Fibroblast of mammary gland (primary cell): ENCODE measurements at places on chromosomes 2 and 18.

GRCh38 chr2:26651799-26652198 lies 10.6 kb upstream of the CIB4 start:
- no peak for DNase-seq

GRCh38 chr2:204264085-204264553 lies 281.2 kb upstream of the PARD3B start:
- no peak for DNase-seq

- DNase-seq: no peak
Observed at GRCh38 chr2:129459200-129459876, 520.1 kb upstream of the RAB6C start.

- no peak for DNase-seq
Observed at GRCh38 chr2:239952251-239952650, 72.9 kb downstream of the NDUFA10 start.

DNA sequence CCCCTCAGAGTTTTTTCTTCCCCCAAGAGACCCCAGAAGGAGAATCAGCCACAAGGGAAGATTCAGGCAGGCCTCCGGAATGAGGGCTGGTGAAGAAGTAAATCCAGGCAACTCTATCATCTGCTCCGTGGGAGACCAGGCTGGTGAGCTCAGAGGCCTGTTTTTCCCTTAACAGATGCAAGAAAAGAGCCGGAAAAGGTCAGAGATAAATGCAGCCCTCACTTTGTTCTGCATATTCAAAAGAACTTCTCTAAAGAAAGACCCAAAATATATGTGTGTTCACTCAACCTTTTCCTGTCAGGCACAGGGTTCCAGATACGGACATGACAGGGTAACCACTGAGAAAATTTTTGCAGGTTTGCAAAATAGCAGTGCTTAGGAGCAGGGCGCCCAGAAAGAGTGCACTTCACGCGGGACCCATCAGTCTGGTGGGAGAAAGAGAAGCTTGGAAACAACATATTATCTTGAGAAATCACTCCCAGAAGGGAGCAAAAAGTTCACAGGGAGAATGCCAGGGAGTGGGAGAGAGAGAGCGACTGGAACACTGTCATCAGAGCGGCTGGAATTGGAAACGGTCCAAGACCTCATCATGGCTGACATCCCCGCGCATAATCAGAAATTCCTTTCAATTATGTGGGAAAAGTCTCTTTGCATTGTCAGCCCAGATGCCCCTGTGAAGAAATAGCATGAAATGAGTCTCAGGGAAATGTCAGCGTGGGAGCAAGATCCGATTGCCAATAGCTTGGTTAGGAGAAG lies 244.8 kb upstream of the SLC14A2 start:
- peak; percentile 70 for DNase-seq

- no peak for DNase-seq
Observed at GRCh38 chr2:36253086-36253485, 102.5 kb upstream of the CRIM1 start.

GRCh38 chr2:53697686-53698085 lies 69.9 kb upstream of the CHAC2 start:
- DNase-seq: no peak

- DNase-seq: no peak
Observed at GRCh38 chr18:48215876-48216638, 193.1 kb downstream of the ZBTB7C start.

DNA sequence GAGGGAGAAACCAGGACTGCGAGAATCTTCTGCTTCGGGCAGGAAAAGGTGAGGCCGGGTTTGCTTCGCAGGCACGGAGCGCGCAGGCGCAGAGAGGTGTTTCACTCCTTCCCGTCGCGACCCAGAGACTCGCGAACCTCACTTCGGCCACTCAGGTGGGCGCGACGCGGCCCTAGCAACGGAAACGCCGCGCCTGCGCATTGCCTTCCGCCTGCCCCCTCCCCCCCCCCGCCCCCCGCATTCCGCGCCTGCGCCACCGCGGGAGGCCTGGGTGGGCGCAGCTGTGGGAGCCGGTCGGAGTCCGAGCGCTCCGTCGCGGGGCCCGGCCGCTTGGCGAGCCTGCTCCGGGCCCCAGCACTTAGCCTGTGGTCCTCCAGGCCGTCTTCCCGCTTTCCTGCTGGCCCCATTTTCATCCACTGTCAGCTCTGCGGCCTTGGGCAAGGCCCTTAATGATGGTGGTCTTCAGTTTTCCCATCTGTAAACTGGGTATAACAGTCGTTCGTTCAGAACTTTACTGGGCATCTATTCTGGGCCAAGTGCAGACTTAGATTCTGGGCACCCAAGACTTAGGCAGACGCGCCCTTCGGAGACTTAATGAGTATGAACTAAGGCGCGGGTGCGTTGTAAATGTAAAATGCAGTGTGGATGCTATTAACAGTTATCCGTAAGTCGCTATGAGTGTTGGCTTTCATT lies 62.1 kb upstream of the ACKR3 start:
- DNase-seq: no peak

DNA sequence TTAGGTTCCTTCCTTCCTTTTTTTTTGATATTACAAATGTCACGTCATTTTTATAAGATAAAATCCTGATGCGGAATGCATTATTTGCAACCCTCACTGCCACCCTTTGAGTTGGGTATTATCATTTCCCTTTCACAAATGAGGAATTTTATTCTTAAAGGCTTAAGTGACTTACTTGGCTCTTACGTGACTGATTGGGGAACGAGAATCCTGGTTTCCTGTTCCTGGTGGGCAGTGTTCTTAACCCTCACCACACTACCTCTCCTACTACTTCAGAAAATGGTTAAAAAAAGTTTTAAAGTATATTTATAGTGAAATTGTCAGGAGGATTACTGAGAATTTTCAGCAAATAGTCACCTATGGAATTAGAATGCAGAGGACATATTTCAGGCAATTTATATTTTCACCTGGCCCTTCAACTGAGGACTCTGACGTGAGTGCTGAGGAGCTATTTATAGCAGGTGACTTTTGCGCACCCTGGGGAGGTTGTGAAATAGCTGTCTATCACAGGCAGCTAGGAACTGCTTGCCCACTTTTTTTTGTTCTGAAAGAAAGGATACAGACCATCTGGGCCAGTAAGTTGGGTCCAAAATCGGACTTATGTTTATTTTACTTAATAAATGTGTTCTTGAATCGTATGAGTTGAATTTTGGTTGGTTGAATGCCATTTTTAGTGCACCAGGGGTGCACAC lies 18.7 kb upstream of the RASGRP3 start:
- no peak for DNase-seq

GRCh38 chr2:160022162-160022561 lies 40.3 kb downstream of the PLA2R1 start:
- DNase-seq: peak; percentile 18

GRCh38 chr2:102485147-102485785 lies 12.2 kb downstream of the SLC9A4 start:
- DNase-seq: peak; percentile 1

DNA sequence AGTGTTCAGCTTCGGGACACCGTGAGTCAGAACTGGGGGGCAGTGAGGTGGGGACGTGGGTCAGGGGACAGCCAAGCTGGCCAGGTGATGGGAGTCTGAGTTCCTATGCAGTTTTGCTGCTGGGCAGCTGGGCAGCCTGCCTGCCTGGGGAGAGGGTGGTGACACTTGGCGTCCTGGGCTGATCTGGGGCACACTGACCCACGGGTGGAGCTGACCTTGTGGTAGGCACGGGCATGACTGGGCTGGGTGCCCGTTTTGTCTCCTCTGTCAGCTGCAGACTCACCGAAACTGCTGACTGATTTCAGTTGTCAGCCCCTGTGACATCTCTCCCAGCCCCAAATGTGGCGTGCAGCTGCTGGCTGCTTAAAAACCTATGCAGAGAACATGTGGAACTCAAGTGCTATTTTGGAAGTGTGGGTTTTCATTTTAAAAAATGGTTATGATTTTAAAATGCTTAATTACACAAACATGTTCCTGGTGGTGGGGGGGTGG lies 32.6 kb upstream of the E2F6 start:
- peak; percentile 12 for DNase-seq

- no peak for DNase-seq
Observed at GRCh38 chr2:74850496-74851190, 16.7 kb downstream of the HK2 start.

DNA sequence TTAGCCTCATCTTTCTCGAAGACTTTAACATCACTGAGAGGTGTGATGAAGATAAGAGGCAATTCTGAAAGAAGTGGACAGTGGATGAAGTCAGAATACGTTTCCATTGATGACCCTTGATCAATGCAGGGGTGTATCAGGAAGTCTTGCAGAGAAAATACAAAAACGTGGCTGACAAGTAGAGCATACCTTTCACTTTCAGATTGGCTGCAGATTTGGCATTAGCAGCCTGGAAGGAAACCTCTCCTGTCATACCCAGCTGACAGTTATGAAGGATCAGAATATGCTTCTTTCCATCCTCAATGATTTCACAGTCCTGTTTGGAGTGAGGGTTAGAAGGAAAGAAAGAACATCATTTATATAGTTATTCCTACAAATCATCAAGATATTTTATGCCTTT lies 152.5 kb downstream of the PLEKHA3 start:
- DNase-seq: no peak

GRCh38 chr2:238382381-238382781 lies 44.3 kb upstream of the ASB1 start:
- DNase-seq: peak; percentile 19

GRCh38 chr2:43459446-43460173 lies 136.2 kb downstream of the THADA start:
- DNase-seq: peak; percentile 97

GRCh38 chr2:191637182-191638078 lies 40.5 kb upstream of the NABP1 start:
- DNase-seq: peak; percentile 69

GRCh38 chr2:133586978-133587377 lies 18.7 kb upstream of the NCKAP5 start:
- no peak for DNase-seq

DNA sequence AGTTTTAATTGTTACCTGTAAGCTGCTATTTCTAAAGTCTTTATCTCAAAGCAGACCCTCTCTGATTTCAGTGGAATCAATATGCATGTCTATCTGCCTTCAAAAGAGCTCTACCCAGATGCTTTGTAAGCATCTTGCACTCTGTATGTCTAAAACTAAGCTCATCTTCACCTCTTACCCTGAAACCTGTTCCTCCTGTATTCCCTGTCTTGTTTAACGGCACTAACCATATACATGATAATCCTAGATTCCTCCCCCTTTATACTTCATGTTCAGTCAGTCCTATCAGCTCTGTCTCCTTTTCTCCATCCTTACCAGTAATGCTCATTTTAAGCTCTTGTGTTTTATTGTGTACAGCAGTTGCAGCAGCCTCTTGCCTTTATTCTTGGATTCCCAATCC lies 12.8 kb downstream of the ZC3H15 start:
- no peak for DNase-seq

- no peak for DNase-seq
Observed at GRCh38 chr2:238004077-238004830, 37.4 kb downstream of the UBE2F start.

DNA sequence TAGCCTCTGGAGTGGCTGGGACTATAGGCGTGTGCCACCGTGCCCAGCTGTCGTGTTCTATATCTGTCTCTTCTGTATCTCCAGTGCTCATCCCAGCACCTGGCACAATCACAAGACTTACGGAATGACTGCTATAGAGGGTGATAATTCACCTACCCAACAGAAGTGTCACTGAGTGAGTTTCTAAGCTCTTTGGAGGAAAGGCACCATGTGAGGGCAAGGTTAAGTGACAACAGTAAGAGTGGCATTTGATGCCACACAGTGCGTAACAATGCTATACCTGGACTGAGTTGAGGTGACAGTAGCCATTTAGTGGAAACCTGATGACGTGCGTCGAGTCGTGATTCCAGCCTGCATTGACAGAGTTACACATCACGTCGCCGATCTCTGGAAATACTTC lies 89.0 kb downstream of the KCTD1 start:
- DNase-seq: no peak

GRCh38 chr2:133504566-133505505 lies 63.4 kb downstream of the NCKAP5 start:
- DNase-seq: no peak

DNA sequence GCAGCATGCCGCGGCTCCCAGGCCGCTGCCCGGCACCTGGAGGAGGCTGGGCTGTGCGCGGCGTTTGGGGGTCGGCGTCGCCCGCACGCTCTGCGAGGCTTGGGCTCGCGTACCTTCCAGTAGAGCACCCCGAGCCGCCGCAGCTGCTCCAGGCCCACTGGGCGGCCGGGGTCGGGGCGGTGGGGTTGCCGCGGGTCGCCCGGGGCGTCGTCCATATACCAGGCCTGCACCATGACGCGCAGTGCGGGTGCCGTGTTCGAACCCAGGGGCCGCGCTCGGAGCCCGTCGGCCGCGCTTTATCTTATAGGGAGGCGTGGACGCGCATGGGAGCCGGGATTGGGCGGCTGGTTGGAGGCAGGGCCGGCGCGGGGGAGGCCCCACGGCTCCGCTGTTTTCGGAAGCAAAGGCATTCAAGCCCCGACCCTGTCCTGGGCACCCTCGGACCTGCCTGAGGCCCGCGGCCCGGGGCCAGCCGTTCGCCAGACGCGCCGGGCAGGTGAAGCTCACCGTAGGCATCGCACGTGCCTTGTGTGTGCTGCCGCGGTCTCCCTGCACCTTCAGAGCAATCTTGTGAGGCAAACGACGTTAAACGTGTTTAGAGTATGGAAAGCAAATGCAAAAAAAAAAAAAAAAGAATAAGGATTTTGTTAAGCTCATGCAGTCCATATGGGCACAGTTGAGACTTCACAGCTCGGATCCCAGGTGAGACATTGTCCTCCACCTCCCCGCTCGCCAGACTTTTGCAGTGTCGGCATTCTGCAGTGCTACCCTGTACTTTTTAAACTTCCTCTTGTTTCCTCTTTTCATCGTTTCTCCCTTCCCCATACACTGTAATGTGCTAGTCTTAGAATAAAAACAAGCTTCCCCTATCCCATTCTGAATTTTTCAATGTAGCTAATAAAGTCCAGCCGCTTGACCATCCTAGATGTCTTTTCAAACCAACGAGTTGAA lies at the start of gene ADI1:
Gene ADI1, minus strand, starts transcription at position 277 of the 951 bp plus-strand sequence. Its CDS starts 44 bp downstream, at position 233.
- peak; percentile 63 for DNase-seq

DNA sequence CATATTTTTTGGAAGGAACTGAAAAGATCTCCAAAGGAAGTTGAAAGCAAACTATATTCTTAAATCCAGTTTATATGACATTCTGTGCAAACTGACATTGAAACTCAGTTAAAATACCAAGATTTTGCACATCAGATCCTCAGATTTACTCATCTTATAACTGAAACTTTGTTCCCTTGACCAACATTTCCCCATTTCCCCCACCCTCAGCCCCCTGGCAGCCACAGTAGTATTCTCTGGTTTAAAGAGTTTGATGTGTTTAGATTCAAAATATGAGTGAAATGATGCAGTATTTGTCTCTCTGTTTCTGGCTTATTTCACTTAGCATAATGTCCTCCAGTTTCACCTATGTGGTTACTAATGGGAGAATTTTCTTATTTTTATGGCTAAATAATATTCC lies 99.2 kb upstream of the ITGA4 start:
- no peak for DNase-seq

- DNase-seq: no peak
Observed at GRCh38 chr2:177506505-177506904, 113.9 kb downstream of the AGPS start.

DNA sequence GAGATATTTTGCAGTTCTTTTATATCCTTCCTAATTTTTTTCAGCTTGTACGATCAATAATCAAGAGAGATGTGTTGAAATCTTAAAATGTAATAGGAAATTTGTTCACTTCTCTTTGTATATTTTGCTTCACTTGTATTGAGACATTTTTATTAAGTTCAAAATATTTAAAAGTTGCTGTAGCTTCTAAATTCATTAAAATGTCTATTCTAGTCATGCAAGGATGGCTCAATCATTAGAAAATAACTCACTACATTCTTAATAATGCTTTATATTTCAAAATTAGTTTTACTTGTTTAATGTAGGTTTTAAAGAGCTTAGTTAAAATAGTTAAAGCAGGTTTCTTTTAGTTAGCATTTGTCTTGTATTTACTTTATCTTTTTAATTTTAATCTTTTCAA lies 308.4 kb downstream of the CYRIA start:
- no peak for DNase-seq

- DNase-seq: peak; percentile 67
Observed at GRCh38 chr2:135875491-135876065, 665 bp downstream of the MCM6 start.
